ENCODE measurements at places on chromosomes 4 and X. TPM values are rescaled to one million over a fixed set of nuclear protein-coding genes. Genes with fewer than 3 reads are reported as not detected.

Gene NDP
- total RNA-seq = not detected

Gene SUPT20HL2
- 3.4 TPM for total RNA-seq

Gene GLRA3
- 33.0 TPM for total RNA-seq

Gene AREG
- total RNA-seq = 10.1 TPM

Gene CSAG1
- 2.6 TPM for total RNA-seq

Gene TBC1D8B
- total RNA-seq = 21.7 TPM

Gene FSTL5
- 2.4 TPM for total RNA-seq

Gene P2RY8
- 1.2 TPM for total RNA-seq

Gene KDR
- 50.3 TPM for total RNA-seq

Gene IBSP
- 3.6 TPM for total RNA-seq

Gene RPGR
- 15.4 TPM for total RNA-seq

Gene ABCG2
- total RNA-seq = 9.1 TPM

Gene USP26
- total RNA-seq = 3.1 TPM

Gene C1QTNF7
- total RNA-seq = 52.7 TPM

Gene UNC5C
- 4.6 TPM for total RNA-seq

Gene MXRA5
- total RNA-seq = 21.4 TPM

Gene LANCL3
- 0.48 TPM for total RNA-seq

Gene GIMD1
- 3.4 TPM for total RNA-seq

Gene PPP1R2C
- total RNA-seq = not detected

Gene KLHL13
- 40.2 TPM for total RNA-seq

Gene NCAPG
- total RNA-seq = 10.4 TPM

Gene PRICKLE3
- total RNA-seq = 20.2 TPM

Gene AFF2
- 14.7 TPM for total RNA-seq

Gene MAGEB10
- total RNA-seq = 2.4 TPM

Gene TIGD2
- total RNA-seq = 14.9 TPM

Gene TMPRSS11A
- 3.1 TPM for total RNA-seq

Gene NKX6-1
- total RNA-seq = 1.7 TPM

Gene SPANXN4
- not detected for total RNA-seq

Gene AMTN
- total RNA-seq = 0.96 TPM

Gene INPP4B
- 78.7 TPM for total RNA-seq

Gene CT55
- total RNA-seq = 6.5 TPM

Gene BANK1
- 15.9 TPM for total RNA-seq

Gene USP27X
- 2.4 TPM for total RNA-seq

Gene HSPA4L
- total RNA-seq = 3.4 TPM

Gene PLP1
- total RNA-seq = 19.0 TPM

Gene PCDH19
- 1.2 TPM for total RNA-seq

Gene CTAG1B
- total RNA-seq = not detected

Gene ENPEP
- total RNA-seq = 15.2 TPM

Gene DNAAF6
- 0.48 TPM for total RNA-seq

Gene DDIT4L
- 2.2 TPM for total RNA-seq

Gene SLC34A2
- not detected for total RNA-seq

Gene OTC
- not detected for total RNA-seq

Gene SEPTIN6
- total RNA-seq = 52.2 TPM

Gene FOXR2
- total RNA-seq = 0.48 TPM

Gene MPC1L
- total RNA-seq = not detected
